ENCODE measurements at places on chromosomes 12 and 14.

- no peak for DNase-seq
These were observed 4.7 kb downstream of the CISTR start for GRCh38 chr12:53747095-53747494.

- DNase-seq: no peak
These were observed 384.3 kb downstream of the ADAMTS20 start for GRCh38 chr12:43167691-43168090.

DNA sequence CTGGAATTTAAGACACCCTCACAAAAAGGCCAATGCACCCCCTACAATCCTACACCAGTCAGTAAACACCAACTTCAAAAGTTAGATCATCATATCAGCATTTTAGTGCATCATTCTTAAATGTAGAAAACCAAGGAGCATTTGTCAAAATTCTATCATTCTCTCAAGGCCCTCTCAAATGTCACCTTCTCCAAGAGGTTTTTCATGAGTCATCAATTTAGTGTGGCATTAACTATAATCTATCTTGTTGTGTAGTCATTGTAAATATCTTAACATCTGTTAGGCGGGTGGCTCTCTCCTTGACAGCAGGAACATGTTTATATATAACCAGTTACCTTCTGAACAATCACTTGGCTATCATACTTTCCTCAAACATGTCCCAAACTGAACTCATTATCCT lies 62.1 kb upstream of the G2E3 start:
- no peak for DNase-seq

DNA sequence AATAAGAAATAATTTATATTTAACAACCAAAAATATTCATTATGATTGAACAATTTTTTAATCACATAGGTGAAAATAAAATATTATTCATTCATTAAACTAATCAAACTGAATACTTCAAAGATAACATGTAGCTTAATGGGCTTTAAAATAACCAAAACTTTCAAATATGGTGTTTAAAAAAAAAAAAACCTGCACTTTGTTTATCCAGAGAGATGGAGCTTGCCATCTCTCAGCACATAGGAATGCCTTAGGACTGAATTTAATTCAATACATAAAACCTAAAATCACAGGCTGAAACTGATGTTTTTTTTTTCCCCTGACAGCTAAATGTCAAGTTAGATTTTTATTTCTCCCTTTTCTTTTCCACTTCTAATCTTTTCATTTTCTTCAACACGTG lies 14.4 kb upstream of the CCER1 start:
- DNase-seq: no peak

- no peak for DNase-seq
These were observed 448.8 kb upstream of the CCDC196 start for GRCh38 chr14:66037361-66037760.

DNA sequence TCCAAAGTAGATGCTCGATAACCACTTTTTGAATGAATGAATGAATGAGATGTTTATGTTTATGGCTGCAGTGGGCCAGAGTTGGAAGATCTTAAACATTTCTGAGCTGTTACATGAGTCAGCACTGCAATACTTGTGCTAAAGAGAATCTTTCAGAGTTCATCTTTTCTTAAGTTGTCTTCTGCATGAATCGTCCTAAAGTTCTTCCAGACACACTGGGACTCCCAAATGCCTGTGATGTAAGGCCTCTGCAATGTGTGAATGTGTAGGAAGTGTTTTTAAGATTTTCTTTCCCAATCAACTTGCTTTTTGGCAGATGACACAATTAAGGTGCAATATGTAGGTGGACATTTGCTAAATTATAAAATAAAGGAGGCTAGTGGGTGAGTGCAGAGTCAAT lies 50.3 kb upstream of the TRIM9 start:
- no peak for DNase-seq

GRCh38 chr14:68670359-68670715 lies 122.5 kb downstream of the ZFP36L1 start:
- DNase-seq: no peak

DNA sequence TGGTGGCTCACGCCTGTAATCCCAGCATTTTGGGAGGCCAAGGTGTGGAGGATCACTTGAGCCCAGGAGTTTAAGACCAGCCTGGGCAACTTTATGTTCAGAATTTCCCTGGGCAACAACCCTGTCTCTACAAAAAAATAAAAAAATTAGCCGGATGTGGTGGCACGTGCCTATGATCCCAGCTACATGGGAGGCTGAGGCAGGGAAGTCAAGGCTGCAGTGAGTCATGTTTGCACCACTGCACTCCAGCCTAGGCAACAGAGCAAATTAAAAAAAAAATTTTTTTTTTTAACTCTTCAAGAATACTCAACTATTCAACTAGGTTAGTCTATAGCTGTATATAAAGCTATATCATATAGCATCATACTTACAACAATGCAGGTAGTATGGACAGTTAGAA lies 113.0 kb downstream of the RALGAPA1 start:
- DNase-seq: no peak
